Right lobe of liver (tissue), 6 donors: ENCODE measurements at places on chromosomes 11 and 22. TPM values are rescaled to one million over a fixed set of nuclear protein-coding genes. Genes with fewer than 3 reads are reported as not detected.

Gene IGLL1
- not detected for total RNA-seq

DNA sequence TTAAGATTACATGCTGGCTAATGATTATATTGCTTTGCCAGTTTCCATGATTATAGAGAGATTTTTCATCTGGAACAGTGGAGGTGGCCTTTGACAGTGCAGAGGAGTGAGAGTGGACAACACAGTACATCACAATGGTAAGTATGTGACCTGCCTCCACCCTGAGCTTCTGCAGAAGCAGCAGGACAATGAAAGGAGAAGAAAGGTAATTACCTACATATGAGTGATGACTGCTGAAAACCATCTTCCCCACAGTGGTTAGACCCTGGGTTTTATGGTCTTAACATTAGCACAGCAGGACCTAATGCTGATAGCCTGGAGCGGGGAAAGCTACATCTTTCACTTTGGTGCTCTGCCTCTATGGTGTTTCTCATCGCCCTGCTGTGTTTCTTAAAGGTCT is 454.7 kb upstream of the DDI1 start:
- DNase-seq: no peak

Gene WBP2NL
- total RNA-seq: 0.66 TPM

Gene CNTN5
- total RNA-seq: 0.13 TPM

GRCh38 chr11:46513934-46514342 is 79.9 kb downstream of the AMBRA1 start:
- no peak for DNase-seq

DNA sequence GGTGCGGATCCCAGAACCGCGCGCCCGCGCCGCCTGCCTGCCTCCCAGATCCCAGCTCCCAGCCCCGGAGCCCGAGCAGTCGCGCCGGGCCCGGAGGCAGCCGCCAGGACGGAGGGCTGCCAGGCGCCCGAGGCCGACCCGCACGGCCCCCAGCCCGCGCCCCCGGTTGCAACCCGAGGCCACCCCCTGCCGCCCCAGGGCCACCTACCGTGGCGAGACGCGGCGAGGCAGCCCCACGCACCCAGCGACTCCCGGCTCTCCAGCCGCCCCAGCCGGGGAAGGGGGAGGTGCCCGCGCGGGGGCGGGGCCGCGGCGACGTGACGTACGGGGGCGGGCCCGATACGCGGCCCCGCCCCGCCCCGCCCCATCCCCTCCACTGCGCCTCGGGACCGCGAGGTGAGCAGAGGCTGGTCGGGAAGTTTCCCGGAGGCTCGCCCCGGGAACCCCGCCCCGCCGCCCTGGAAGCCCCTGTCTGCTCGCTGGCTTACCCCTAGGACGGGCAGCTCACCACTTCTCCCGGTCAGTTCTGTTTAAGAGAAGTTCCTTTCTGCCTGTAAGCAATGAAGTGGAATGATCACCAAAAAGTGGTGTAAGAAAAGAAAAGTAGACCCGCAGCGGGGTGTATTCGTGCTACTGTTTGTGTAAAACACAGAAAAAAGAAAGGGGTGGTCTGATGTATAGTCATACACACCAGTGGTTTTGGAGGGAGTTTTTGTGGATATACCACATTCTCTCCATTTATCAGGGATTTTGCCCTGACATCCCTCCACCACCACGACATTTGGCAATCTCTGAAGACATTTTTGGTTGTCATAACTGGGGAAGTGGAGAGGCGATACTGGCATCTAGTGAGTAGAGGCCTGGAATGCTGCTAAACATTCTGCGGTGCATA is at the start of gene TPST2:
TSS of gene TPST2 (minus strand) at position 288 of the 892 bp plus-strand sequence. CDS start 48,502 bp downstream, outside the sequence.
- peak; percentile 87 for DNase-seq

DNA sequence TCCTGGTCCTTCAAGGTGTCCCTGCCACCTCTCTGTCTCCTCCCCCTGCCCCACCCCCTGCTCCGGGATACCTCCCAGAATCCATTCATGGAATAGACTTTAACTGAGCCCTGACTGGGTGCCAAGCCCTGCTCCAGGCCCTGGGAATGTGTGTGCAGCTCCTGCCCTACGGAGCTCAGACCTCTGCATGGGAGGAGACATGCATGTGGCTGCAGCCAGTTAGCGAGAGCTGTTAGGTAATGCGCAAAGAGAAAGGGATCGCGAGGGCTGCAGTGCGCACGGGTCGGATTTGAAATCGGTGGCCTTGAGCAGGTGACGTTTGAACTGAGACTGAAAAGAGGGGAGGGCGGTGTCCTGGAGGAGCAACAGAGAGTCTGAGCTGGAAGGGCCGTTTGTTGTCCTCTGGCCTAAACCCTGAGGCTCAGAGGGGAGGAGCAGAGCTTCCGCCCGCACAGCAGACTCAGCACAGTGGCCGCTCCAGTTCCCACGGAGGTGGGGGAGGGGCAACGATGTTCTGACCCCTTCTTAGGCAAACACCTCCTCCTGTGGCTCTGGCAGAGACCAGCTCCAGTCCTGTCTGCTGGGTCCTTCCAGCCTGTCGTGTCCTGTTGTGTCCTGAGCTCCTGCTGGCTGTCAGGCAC is 19.8 kb upstream of the LRRC10B start:
- DNase-seq: peak; percentile 97

DNA sequence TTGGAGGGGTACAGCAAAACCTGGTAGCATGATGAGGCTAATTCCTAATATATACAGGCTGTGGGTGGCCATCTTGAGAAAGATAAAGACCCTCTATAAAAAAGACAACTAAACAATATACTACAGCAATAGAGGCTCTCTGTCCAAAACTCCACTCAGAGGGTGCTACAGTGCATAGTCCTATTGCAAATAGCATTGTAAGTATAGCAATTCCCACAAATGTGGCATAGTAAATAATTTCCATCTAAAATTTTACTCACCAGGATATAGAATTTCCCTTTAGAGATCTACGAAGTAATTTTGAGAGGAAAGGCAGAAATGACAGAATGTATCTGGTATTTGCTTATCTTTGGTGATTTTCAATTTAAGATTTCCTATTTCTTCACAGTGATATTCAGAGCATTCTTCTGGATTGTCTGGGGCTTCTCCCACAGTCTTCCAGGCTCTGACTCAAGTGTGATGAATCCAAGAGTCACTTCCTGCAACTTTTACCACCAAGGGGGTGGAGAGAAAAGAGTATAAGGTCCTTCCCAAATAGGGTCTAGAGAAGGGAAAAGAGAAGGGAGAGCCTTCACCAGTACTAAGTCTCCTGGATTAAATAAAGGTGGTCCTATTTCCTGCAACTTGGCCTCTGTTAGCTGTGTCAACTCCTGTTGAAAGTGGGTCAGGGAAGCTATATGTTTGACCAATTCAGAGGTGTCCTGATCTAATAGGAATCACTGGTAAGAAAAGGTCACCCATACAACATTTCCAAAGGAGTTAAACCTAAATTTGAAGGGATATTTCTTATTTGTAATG is 1054.7 kb upstream of the CNTN5 start:
- DNase-seq: no peak

- no peak for DNase-seq
Observed at GRCh38 chr11:116193321-116194131, 579.3 kb downstream of the BUD13 start.

Gene OR52N4
- total RNA-seq: not detected

- DNase-seq: no peak
Observed at GRCh38 chr11:122201106-122201505, 85.1 kb upstream of the BLID start.

DNA sequence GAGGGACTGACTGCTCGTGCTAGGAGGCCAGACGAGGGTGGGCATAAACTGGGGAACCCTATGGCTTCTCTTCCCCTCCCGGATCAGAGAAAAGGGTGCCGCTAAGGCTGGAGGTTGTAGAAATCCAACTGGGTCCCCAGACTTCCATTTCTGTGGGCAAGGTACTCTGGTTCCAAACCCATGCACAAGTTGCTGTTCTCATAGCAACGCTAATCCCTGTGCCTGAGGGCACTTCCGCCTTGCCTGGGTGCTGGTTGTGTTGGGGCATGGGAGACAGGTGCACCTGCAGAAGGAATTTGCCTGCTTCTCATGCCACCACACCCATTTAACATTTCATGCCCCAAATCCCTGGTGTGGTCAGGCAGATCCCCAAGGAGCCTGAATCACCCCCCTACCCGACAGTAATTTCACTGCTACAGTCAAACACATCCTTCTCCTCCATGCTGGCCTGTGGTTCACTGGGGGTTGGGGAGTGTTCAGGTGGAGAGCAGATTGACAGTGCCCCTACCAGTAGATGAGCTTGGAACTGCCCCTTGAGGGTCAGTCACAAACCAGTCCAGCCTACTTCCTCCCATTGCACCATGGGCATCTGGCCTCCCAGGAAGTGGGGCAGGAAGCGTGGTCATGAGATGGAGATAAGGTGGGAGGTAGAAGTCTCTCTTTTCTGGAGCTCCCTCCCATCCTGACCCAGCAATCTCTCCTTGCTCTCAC is 1.2 kb downstream of the C2CD2L start:
- no peak for DNase-seq

- DNase-seq: no peak
Observed at GRCh38 chr22:48336339-48337060, 1491.2 kb downstream of the BRD1 start.

- no peak for DNase-seq
Observed at GRCh38 chr11:35709376-35709775, 46.8 kb downstream of the TRIM44 start.

Gene SERPINH1
- 37.7 TPM for total RNA-seq

GRCh38 chr22:45731798-45732495 is 60.3 kb downstream of the ATXN10 start:
- DNase-seq: no peak

Gene LINC01488
- total RNA-seq: 1.6 TPM

GRCh38 chr11:16804104-16804947 is 65.9 kb downstream of the C11orf58 start:
- peak; percentile 61 for DNase-seq

- DNase-seq: no peak
Observed at GRCh38 chr11:123683428-123684170, 29.2 kb upstream of the SCN3B start.

Gene SLC7A4
- 0.35 TPM for total RNA-seq

GRCh38 chr22:29882716-29883044 is 294 bp upstream of the MTMR3 start:
- DNase-seq: no peak

Gene MFNG
- 10.4 TPM for total RNA-seq

GRCh38 chr11:72885749-72886609 is 71.8 kb downstream of the ATG16L2 start:
- no peak for DNase-seq

Gene SEPTIN5
- 1.3 TPM for total RNA-seq

Gene RHOD
- 17.8 TPM for total RNA-seq

Gene C11orf42
- not detected for total RNA-seq

Gene SHISAL1
- 0.11 TPM for total RNA-seq

- DNase-seq: peak; percentile 41
Observed at GRCh38 chr22:43344520-43344787, 1.3 kb upstream of the SCUBE1 start.

GRCh38 chr11:126519764-126520734 is 164.6 kb downstream of the ST3GAL4 start:
- no peak for DNase-seq

DNA sequence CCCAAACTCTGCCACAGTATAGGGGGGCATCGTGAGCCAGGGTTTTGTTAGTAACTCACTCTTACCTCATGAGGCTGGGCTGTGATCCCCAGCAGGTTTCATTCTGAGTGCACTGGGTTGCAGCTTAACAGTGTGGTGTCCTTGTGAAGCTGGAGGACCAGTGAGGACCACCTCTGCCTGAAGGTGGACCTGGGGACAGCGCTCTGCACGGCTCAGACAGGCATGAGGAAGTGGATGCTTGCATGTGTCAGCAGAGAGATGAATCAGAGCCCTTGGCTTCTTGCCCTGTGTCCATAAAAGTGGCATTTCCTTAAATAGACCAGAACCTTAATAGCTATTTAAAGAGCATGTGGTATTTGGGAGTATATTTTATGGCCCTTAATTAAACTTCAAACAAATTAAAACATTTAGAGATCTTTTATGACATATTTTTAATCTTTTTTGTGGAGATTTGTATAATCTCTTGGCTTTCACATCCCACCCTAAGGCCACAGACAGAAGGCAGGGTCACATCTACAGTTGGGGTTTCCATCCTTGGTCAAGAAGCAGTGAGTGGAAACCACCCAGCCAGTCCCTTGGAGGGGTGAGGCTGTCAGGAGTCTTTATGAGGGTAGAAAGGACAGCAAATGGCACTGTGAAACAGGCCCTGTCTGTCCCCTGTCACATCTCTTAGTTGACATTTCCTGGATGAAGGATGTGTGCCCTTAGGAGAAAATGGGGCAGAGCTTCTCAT is 24.8 kb upstream of the ADORA2A start:
- DNase-seq: no peak

- no peak for DNase-seq
Observed at GRCh38 chr11:6219359-6219758, 14.0 kb downstream of the C11orf42 start.

Gene FAT3
- total RNA-seq: 0.42 TPM

DNA sequence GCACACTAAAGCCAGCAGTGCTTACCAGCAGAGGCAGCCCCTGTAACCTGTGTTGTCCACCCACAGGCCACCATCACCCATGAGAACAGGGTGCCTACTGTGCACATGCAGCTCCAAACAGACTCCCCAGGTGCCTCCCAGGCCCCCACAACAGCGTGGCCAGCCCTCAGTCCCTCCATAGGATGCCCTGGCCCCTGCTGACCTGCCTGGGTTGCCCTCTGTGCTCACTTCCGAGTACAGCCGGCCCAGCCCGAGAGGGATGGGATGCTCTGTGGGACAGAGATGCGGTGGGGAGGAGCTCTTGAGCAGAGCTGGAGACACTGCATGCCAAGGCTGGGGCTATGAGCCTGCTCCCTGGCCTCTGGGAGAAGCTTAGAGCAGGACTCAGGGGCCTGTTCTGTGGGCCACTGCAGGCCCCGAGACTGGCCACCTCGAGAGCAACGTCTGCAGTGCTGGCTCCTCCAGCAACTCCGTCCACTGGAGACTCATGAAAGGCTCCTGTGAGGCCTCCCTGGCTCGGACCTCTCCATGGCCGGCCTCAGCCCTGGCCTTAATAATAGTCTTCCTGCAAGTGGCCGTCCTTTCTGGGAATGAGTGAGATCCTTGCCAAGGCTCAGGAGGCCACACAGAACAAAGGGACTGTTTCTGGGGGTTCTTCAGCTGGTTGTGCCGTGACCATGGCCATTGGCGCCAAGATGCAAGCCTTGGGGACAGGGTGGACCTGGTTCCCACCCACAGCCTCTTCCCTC is 27.0 kb downstream of the FADS2 start:
- DNase-seq: no peak

DNA sequence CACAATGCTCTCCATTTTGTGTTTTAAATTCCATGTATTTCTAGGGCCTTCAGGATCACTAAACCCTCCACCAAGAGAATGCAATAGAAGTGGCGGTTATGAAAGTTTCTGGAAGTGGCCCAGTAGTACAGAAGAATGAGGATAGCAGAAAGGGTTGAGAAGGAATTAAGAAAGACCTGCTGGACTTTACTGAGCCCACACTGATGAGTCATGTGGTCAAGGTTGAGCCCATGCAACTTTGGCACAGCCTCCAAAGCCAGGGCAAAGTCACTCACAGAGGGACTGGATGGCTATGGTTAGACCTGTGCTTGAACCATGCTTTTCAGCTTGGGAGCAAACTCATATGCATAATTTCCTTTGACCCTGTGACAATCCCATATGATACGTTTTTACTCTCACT is 102.9 kb upstream of the PLET1 start:
- DNase-seq: peak; percentile 63

Gene ST3GAL4
- 25.6 TPM for total RNA-seq

GRCh38 chr11:94738746-94739145 is 29.4 kb upstream of the AMOTL1 start:
- DNase-seq: no peak
